ENCODE measurements at places on chromosomes 3 and 15. TPM values are rescaled to one million over a fixed set of nuclear protein-coding genes. Genes with fewer than 3 reads are reported as not detected.

CX3CR1 gene
- total RNA-seq, result not detected

GPR160 gene
- 2.2 TPM for total RNA-seq

HEG1 gene
- total RNA-seq, result 6.2 TPM

CXCR6 gene
- not detected for total RNA-seq

TRH gene
- not detected for total RNA-seq

PIF1 gene
- total RNA-seq, result 17.4 TPM

GP5 gene
- not detected for total RNA-seq

SCAANT1 gene
- total RNA-seq, result not detected

Data from A549 treated with RU486 at 1 μM for 4 hours (cell line).